Activated CD4-positive, alpha-beta memory T cell treated with anti-CD3 and anti-CD28 coated beads for 36 hours (primary cell): ENCODE measurements at places on chromosomes 7 and 10. TPM values are rescaled to one million over a fixed set of nuclear protein-coding genes. Genes with fewer than 3 reads are reported as not detected.

- DNase-seq, result no peak
Measured at GRCh38 chr10:72045586-72045985, 42.8 kb downstream of the SPOCK2 start.

DNA sequence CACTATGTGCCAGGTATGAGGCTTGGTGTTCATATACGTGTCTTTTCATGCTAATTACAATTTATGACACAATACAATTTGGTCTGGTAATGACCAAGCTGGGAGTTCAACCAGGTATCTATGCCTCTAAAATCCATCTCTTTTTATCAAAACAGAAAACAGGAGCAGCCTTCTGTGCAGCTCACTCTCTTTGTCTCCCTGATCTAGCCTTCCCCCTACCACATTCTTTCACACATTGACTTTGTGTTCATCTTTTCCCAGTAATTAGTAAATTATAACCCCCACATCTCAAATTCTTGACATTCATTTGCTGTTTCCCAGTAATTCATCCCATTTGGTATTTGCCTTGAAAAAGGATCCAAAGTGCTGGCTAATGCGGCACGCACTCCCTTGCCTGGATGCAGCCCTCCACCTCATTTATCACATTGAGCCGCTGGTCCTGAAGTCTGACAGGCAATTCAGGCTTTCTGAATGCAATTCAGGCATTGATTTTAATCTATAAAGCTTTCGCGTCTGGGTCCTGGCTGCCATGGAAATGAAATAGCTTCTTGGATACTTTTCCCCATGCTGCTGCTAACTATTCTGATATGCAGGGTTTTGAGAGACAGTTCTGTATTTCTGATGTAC, 112.5 kb upstream of the ANKRD1 start:
- no peak for DNase-seq

GRCh38 chr7:95715274-95715673, 57.1 kb upstream of the DYNC1I1 start:
- DNase-seq, result no peak

DNA sequence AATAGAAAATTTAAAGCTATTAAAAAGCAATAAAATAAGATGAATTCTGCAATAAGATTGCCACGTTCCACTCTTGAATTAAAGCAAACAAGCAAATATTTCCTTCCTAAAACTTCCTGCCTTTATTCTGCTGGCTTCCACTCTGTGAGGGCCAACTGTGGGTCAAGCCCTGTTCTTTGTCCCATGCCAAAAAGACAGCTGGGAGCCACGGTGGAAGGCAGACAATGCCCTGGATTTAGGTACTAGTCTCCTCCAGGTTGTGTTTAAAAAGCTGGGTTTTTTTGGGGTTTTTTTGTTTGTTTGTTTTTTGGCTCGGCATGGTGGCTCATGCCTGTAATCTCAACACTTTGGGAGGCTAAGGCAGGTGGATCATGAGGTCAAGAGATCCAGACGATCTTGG, 39.1 kb downstream of the LRRTM3 start:
- DNase-seq, result no peak

GRCh38 chr10:44312401-44312800, 72.5 kb downstream of the CXCL12 start:
- DNase-seq, result no peak

Gene MUC12
- total RNA-seq, result 1.0 TPM

Gene ASB10
- not detected for total RNA-seq

DNA sequence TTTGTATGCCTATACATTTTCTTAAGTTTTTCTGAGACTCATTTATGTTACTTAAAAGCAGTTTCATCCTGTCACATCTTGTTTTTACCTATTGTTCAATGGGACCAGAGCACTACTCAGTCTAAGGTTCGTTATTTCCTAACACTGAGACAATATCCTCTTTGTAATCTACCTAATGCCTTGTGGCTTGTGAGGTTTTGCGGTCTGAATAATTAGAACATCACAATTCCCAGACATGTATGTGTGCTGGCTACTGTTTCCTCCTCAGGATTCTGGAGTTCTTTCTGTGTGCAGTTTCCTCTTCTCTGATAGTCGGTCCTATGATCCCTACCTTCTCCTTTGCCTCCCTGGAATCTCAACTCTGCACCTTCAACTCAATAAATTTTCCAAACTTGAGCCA, 620.2 kb downstream of the ANKRD7 start:
- DNase-seq, result no peak

- DNase-seq, result no peak
Measured at GRCh38 chr7:29353810-29354209, 159.2 kb downstream of the CHN2 start.

Gene ACSM6
- not detected for total RNA-seq

Gene HDAC9
- total RNA-seq, result 1.0 TPM
